ENCODE measurements at places on chromosomes 2 and 18.

GRCh38 chr18:31801078-31801477 is 40.4 kb upstream of the SLC25A52 start:
- DNase-seq: no peak

GRCh38 chr2:39435234-39435633 is 1.9 kb downstream of the MAP4K3 start:
- DNase-seq: no peak

- peak; percentile 88 for DNase-seq
Measured at GRCh38 chr2:61905372-61906185, at the start of gene COMMD1. TSS of gene COMMD1 (plus strand) at chr2:61905674. CDS start at chr2:61905679, 5 bp downstream.

DNA sequence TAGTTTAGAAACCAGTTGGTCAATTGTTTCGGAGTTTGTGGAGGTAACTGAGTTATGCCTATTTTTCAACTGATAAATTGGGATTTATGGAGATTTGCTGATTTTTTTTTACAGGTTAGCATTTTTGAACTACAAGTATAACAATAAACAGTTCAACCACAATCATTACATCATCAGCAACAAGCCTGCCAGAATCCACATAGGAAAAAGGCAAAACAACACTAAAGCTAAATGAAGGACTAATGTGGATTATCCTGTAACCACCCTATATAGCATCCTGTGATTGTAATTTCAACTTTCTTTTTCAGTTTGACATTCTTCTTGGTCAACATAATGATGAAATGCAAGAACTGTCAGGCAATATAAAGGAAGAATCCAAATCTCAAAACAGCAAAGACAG is 76.5 kb downstream of the CCDC102B start:
- DNase-seq: no peak

Data from activated CD8-positive, alpha-beta T cell treated with anti-CD3 and anti-CD28 coated beads, Interleukin-2, amount 10 ng/mL, durations not matched to agents 7 days and 5 days (primary cell).